Progenitor cell of endocrine pancreas (in vitro differentiated cells): ENCODE measurements at places on chromosomes 5 and 9.

GRCh38 chr9:115548609-115549260 is 430.8 kb upstream of the TNC start:
- H3K27ac ChIP-seq: no peak overlapping the region
- no peaks in the 10 kb centered on the region for H3K27me3 ChIP-seq
- H3K4me3 ChIP-seq: no peak overlapping the region
- no peak for DNase-seq

DNA sequence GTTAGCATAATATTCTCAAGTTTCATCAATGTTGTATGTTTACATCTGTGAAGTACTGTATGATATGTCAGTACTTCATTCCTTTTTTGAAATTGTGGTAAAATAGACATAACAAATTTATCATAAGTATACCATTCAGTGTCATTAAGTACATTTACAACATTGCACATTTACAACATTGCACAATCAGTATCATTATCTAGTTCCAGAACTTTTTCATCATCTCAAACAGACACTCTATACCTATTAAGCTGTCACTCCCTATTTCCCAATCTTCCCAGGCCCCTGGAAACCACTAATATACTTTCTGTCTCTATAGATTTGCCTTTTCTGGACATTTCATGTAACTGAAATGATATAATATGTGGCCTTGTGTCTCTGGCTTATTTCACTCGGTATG is 75.1 kb upstream of the ATG10 start:
- DNase-seq: no peak
- H3K27ac ChIP-seq: no peak overlapping the region
- H3K4me1 ChIP-seq: no peaks in the 10 kb centered on the region
- no peak overlapping the region for H3K4me3 ChIP-seq

GRCh38 chr5:102277144-102277543 is 18.9 kb downstream of the SLCO4C1 start:
- no peak overlapping the region for H3K4me3 ChIP-seq
- no peaks in the 10 kb centered on the region for H3K36me3 ChIP-seq
- H3K4me1 ChIP-seq: no peaks in the 10 kb centered on the region
- no peak overlapping the region for H3K27ac ChIP-seq
- no peak for DNase-seq

- H3K4me3 ChIP-seq: no peak overlapping the region
- H3K36me3 ChIP-seq: peaks cover 14% of the 10 kb centered on the region
- no peak for DNase-seq
- H3K27me3 ChIP-seq: no peaks in the 10 kb centered on the region
- H3K27ac ChIP-seq: no peak overlapping the region
These were observed 67.1 kb downstream of the EHMT1 start for GRCh38 chr9:137685741-137686420.

DNA sequence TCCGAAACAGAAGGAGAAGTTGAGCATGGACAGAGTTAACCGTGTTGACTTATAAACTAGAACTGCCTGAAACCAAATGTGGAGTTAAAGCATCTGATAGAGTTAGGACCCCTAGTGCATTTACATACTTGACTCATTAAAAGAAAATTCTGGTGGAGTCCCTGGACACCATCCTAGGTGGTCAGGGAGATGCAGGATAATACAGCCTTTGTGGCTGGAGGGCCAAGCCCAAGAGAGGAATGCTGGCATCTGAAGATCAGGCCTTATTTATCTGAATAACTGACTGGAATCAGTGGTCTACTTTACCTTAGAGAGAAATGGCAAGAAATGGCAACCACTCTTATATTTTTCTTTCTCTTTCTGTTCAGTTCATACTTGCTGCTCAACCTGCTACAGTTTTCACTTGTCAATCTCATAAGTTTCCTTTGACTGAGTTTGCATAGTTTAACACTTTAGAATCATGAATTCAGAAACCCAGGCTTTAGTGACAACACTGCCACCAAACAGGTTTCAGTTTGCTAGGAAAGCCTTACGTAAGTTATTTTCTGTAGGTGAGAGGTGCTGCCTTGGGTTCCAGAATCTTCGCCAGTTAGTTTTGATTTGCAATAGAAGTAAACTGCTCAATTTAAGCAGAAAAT is 10.2 kb downstream of the CMYA5 start:
- H3K27me3 ChIP-seq: no peaks in the 10 kb centered on the region
- peaks cover 5% of the 10 kb centered on the region for H3K4me1 ChIP-seq
- DNase-seq: no peak
- peak overlapping the region; percentile 27 for H3K27ac ChIP-seq

DNA sequence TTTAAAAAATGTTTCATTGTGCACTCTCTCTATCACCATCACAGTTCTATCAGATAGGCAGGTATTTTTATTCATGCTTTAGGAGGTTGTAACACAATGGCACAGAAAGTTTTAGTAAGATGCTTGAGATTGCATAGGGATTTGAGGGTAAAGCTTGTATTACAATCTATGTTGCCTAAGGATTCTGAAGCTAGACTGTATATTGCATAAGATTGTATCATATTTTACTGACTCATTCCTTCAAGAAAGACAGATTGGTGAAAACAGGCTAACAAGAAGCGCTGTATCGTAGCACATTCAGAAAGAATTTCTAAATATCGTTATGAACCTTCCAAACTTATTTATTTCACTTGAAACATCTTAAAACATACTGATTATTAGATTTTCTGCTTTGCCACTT is 577.7 kb downstream of the EBF1 start:
- H3K36me3 ChIP-seq: no peaks in the 10 kb centered on the region
- no peak for DNase-seq
- H3K4me1 ChIP-seq: peaks cover 5% of the 10 kb centered on the region
- no peak overlapping the region for H3K4me3 ChIP-seq

GRCh38 chr9:127912882-127913281 is 4.0 kb downstream of the ST6GALNAC4 start:
- H3K4me1 ChIP-seq: peaks cover 4% of the 10 kb centered on the region
- no peak overlapping the region for H3K4me3 ChIP-seq
- H3K27ac ChIP-seq: no peak overlapping the region
- H3K27me3 ChIP-seq: peaks cover 5% of the 10 kb centered on the region
- peaks cover 1% of the 10 kb centered on the region for H3K36me3 ChIP-seq
- DNase-seq: no peak

- peaks cover 3% of the 10 kb centered on the region for H3K4me1 ChIP-seq
- no peak for DNase-seq
- H3K27me3 ChIP-seq: no peaks in the 10 kb centered on the region
- H3K4me3 ChIP-seq: no peak overlapping the region
- no peak overlapping the region for H3K27ac ChIP-seq
- H3K36me3 ChIP-seq: no peaks in the 10 kb centered on the region
These were observed 85.3 kb downstream of the PRLR start for GRCh38 chr5:35145012-35145411.

- peaks cover 15% of the 10 kb centered on the region for H3K27me3 ChIP-seq
- H3K4me3 ChIP-seq: peak overlapping the region; percentile 1
- H3K27ac ChIP-seq: peak overlapping the region; percentile 65
- H3K4me1 ChIP-seq: peaks cover 30% of the 10 kb centered on the region
- no peak for DNase-seq
- no peaks in the 10 kb centered on the region for H3K36me3 ChIP-seq
These were observed 12.6 kb upstream of the SPARC start for GRCh38 chr5:151699071-151699901.

GRCh38 chr5:175657593-175658271 is at the start of gene HRH2:
Gene HRH2 (plus strand): TSS chr5:175658071. CDS start chr5:175683234, 25,163 bp downstream.
- peaks cover 56% of the 10 kb centered on the region for H3K27me3 ChIP-seq
- H3K4me1 ChIP-seq: peaks cover 9% of the 10 kb centered on the region
- peak; percentile 25 for DNase-seq
- H3K4me3 ChIP-seq: peak within 1 kb of the TSS; percentile 76

DNA sequence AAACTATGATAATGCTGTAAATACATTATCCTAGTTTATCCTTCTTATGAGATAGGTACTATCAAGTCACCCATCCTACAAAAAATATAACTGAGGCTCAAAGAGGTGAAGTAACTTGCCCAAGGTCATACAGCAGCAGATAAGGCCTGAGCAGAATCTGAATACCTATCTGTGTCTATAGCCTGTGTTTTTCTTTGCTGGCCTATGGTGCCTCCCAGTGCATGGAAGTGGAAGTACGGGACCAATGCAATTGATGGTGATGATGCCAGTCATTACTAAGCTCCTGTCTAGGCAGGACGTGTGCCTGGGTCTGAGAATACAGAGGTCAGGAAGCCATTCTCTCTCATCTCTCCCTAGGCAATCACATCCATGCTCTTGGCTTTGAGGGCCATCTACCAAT is 67.8 kb downstream of the FAT2 start:
- no peaks in the 10 kb centered on the region for H3K36me3 ChIP-seq
- DNase-seq: no peak
- no peaks in the 10 kb centered on the region for H3K4me1 ChIP-seq
- peaks cover 4% of the 10 kb centered on the region for H3K27me3 ChIP-seq
- H3K27ac ChIP-seq: no peak overlapping the region
- no peak overlapping the region for H3K4me3 ChIP-seq

- H3K36me3 ChIP-seq: peaks cover 4% of the 10 kb centered on the region
- no peaks in the 10 kb centered on the region for H3K27me3 ChIP-seq
- no peak overlapping the region for H3K4me3 ChIP-seq
- no peak for DNase-seq
These were observed 20.0 kb upstream of the GCNT1 start for GRCh38 chr9:76438841-76439588.

DNA sequence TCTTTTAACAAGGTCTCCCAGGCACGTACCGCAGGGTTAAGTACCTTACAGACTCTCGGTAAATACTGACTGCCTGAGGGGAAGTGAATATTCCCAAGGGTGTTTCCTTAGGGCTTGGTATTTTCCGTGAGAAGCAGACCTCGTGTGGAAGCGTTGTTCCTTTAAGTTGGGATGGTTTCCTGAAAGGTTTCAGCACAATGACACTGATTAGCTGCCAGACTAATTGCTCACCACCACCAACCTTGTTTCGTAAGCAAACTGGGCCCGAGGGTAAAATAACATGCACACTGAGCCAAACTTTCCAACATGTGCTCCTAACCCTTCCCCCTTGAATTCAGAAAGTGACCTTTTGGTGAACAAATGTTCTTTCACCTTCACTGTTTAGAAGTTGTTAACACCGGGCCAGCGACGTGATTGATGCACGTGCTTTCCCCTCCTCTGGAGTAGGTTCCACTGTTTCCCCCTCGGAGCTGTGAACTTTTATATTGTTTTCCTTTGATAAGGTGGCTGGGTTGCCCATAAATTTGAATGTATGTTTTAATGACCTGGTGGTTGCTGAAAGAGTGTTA is 128.1 kb upstream of the RPS23 start:
- H3K36me3 ChIP-seq: peaks cover 8% of the 10 kb centered on the region
- H3K4me3 ChIP-seq: no peak overlapping the region
- DNase-seq: no peak
- peak overlapping the region; percentile 92 for H3K27ac ChIP-seq
- no peaks in the 10 kb centered on the region for H3K27me3 ChIP-seq
- H3K4me1 ChIP-seq: peaks cover 20% of the 10 kb centered on the region

- no peak overlapping the region for H3K4me3 ChIP-seq
- peaks cover 18% of the 10 kb centered on the region for H3K4me1 ChIP-seq
- H3K27ac ChIP-seq: no peak overlapping the region
- no peaks in the 10 kb centered on the region for H3K27me3 ChIP-seq
- H3K36me3 ChIP-seq: peaks cover 58% of the 10 kb centered on the region
- DNase-seq: no peak
These were observed 6.0 kb downstream of the RPL12 start for GRCh38 chr9:127444921-127445850.

DNA sequence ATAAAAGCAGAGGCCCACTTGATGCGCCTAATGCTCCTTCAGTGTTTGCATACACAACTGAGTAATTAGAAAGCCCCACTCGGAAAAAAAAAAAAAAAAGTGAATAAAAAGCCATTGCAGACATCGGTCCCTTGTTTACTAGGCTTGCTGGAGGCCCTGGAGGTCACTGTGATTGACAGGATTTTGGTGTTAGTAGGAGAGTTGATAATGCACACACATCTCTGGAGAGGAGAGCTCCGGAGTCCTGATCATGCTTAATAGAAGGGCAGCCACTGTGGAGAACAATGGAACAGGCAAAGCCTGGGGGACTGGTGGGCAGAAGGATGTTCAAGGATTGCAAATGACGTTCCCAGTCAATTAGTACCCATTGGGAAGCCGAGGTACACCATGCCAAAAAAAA is 152.5 kb downstream of the EFNA5 start:
- no peaks in the 10 kb centered on the region for H3K36me3 ChIP-seq
- no peak overlapping the region for H3K27ac ChIP-seq
- H3K27me3 ChIP-seq: no peaks in the 10 kb centered on the region
- peaks cover 24% of the 10 kb centered on the region for H3K4me1 ChIP-seq
- DNase-seq: no peak

DNA sequence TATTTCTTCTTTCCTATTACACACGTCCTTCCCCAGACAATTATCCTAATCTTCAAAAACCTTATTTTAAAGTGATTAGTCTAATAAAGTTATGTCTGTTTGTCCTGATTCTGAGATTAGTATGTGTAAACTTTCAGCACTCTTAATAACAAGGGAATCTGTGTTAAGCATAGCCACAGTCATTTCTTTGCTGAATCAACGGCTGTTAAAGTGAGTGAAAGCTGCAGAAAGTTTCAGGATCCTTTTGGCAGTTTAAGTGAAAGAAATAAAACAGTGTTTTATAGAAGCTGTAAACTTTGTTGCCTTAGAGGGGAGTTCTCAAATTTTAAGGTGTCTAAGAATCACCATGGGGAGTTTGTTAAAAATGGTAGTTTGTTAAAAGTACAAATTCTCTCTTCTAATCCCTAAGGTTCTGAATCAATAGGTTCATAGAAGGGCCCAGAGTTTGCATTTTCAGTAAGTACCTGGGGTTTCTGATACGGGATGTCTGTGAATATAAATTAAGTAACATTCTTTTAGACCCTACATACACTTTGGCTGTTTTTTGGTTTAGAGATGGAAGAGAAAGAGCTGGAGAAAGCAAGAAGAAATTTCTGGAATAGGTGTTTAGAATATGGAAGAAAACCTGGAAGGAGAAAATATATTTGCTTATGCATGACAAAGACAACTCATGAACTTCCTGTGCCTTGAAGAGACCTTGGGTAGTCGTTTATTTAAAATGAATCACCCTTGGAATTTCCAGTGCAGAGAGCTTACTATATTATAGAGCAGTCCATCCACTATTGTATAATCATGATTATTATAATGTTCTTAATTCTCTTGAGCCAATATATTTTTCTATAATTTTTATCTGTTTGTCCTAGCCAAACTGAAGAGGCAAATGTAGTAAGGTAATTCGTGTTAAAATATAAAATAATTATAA is 45.7 kb downstream of the SCAMP1 start:
- peaks cover 24% of the 10 kb centered on the region for H3K4me1 ChIP-seq
- H3K36me3 ChIP-seq: peaks cover 15% of the 10 kb centered on the region
- no peak for DNase-seq

DNA sequence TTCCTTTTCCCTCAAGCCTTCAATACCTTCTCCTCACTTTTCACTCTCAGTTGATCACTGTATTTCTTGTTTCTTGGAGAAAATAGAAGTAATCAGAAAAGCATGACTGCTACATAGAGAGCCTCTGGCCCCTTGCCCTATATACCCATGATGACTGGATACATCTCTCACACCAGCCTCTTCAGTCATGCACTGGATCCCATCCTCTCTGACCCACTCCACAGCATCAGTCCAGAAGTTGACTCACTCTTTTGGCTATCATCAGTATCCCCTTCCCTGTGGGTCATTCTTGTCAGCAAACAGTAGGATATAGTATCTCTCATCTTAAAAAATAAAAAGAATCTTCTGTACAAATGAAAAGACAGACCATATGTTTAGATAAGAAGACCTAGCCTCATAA is 32.9 kb downstream of the PTCD2 start:
- H3K36me3 ChIP-seq: no peaks in the 10 kb centered on the region
- peaks cover 2% of the 10 kb centered on the region for H3K4me1 ChIP-seq
- H3K27ac ChIP-seq: no peak overlapping the region
- H3K4me3 ChIP-seq: no peak overlapping the region
